ENCODE measurements at places on chromosomes 13 and 19.

- no peak for DNase-seq
These were observed 1.4 kb downstream of the SLC1A6 start for GRCh38 chr19:14978161-14978776.

GRCh38 chr19:4044990-4045465 lies 21.7 kb downstream of the ZBTB7A start:
- DNase-seq: no peak

DNA sequence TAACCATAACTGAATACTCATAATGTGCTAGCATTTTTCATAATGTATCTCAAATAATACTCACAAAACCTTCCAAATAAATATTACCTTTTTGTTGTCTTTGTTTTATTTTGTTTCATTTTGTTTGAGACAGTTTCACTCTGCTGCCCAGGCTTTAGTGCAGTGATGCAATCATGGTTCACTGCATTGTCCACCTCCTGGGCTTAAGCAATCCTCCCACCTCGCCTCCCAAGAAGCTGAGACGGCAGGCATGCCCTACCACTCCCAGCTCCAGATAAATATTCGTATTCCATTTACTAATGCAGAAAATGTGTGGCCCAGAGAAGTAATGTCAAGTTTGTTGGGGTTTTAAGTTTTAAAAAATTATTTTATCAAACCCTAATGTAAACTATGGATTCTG lies 739.1 kb downstream of the GPC5 start:
- DNase-seq: no peak

- no peak for DNase-seq
These were observed 91.7 kb downstream of the GADD45B start for GRCh38 chr19:2567580-2567979.

- no peak for DNase-seq
These were observed 275.3 kb downstream of the COG6 start for GRCh38 chr13:39930544-39931444.

DNA sequence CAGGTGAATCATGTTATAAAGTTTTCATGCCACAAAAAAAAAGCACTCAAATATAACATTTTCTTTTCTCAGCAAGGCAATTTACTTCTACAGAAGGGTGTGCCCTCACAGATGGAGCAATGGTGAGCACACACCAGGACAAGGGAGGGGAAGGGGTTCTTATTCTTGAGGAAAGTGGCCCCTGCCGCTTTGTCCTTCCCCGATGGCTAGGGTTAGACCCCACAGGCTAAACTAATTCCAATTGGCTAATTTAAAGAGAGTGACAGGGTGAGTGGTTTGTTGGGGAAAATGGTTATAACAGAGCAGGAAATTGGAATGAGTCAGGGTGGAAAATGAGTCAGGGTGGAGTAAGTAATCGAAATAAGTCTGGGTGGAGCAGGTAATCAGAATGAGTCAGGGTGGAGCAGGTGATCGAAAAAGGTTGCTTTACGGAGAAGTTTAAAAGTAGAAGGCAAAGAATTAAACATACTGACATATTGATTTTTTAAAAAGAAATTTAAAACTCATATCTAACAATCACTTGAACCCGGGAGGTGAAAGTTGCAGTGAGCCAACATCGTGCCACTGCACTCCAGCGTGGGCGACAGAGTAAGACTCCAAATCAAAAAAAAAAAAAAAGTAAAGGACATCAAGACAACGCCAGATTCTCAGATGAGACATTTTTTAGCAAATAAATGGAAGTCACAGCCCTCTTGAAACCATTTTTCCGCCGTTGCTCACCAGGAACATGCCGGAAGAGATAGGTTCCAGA lies 813 bp downstream of the ZNF562 start:
- no peak for DNase-seq

- DNase-seq: no peak
These were observed 5.7 kb downstream of the FGF9 start for GRCh38 chr13:21676611-21677021.

DNA sequence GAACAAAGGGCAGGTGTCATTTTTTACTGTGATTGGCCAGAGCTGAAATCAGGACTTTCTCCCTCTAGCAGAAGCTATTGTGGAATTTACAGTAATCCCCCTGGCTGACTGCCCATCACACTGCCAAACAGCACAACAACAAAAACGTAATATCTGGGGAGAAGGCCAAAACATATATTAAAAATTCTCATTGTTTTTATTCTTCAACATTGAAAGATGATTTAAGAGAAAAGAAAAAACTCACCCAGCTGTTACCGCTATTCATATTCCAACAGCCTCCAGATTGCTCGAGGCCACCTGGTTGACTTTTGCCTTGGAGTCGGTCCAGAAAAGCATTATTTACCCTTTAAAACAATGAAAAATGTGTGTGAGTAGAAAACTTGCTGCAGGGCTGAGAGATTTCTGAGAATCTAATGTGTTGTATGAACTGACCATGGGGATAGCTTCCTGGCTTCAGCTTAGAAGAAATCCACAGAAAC lies 97.2 kb downstream of the EPSTI1 start:
- peak; percentile 60 for DNase-seq

- DNase-seq: no peak
These were observed 820 bp upstream of the REXO1 start for GRCh38 chr19:1849132-1849474.

- DNase-seq: no peak
These were observed 25.6 kb downstream of the EPS15L1 start for GRCh38 chr19:16446108-16446723.

DNA sequence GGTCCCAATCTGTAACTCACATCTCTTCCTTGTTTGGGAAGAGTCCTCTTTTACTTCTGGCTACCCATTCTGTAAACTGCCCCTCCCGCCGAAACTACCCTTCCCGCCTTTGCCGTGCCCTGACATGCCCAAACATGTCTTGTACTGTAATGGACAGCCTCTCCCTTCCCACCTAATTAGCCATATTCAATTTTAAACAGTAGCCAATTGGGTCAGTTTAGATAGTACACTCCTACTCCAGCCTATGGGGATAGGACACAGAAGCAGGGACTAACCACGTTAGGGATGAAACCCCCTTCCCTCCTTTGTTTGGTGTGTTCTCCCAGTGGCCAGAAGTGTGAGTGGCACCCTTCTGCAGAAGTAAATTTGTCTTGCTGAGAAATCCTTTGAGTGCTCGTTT lies 34.2 kb downstream of the SACS start:
- no peak for DNase-seq

GRCh38 chr19:9324584-9324962 lies 594 bp downstream of the ZNF559 start:
- DNase-seq: no peak

DNA sequence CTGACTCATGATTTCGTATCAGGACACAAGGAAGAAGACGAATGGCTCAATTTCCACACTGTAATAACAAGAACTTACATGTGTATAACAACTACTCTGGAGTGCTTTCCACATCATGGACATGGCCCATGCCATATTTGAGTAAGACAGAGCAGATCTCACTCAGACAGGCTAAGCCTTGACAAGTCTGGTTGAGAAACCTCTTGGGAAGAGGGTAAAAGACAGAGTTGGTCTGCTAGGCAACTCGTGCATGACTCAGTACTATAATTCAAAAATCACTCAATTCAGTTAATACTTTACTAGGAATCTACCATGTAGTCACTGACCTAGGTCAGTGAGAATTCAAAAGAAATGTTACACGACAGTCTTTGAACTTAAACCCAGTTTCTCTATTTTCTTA lies 5.7 kb upstream of the THSD1 start:
- peak; percentile 33 for DNase-seq

DNA sequence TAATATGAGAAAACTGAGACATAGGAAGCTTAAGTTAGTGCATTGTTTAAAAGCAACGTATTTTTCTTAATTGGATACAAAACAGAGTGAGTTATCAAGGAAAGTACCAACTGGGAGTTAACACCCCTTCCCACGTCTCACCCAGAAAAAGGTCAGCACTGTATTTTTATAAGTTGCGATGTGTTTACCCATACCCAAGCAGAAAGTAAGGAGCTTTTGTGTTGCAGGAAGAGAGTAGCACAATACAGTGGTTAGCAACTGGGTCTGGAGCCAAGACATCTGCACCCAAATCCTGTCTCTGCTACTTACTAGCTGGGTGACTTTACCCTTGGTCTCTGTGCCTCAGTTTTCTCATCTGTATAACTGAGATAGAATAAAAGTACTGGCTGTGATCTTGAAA lies 34.3 kb downstream of the FAM216B start:
- DNase-seq: no peak

GRCh38 chr19:47266401-47266941 lies 8.2 kb upstream of the INAFM1 start:
- no peak for DNase-seq

- no peak for DNase-seq
These were observed 2.8 kb downstream of the GRIN2D start for GRCh38 chr19:48396016-48396823.

DNA sequence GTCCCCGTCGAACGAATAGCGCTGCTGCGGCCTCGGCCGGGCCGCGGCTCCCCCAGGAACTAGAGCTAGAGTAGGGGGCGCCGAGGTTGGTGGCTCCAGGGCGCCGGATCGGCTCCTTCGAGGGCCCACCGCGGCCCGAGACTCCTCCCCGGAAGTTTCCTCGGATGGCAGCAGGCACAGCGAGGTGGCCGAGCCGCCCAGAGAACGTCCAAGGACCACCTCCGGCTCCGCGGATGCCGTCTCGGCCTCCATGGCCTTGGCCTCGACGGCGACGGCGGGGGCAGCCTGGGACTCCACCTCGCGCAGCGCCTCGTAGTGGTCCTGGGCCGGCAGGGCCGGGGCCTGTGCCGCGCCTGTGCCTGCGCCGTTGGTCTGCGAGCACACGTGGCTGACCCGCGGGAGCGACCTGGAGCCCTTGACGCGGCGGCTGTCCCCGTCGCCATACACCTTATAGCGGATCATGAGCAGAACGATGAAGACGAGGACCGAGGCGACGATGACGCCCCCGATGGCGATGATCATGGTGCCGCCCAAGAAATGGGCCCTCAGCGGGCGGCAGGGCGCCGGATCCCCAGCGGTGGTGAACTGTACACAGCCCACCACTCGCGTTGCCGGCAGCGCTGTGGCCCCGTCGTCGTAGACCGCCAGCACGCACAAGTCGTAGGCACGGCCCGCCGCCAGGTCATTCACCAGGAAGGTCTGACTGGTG lies 11.8 kb downstream of the IFNL1 start:
- DNase-seq: no peak

DNA sequence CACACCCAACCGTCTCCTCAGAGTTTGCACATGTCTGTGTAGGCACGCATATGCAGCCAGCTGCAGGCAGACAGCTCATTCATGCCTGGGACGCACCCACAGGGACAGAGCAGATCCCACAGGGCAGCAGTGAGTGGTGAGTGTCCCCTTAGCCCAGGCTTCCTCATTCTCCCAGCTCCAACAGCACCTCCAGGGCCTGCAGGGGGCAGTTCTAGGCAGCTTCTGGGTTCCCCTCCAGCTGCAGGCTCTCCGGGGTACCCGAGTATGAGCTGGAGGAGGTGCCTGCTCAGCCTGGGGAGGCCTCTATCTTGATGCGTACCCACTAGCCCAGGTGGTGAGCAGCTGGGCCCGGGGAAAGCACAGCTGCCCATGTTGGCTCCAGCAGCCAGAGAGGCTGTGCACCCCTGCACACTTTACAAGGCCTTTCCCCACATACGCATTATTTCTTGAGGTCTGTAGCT lies 1.3 kb upstream of the SHANK1 start:
- no peak for DNase-seq

- no peak for DNase-seq
These were observed 102.7 kb downstream of the LMO7 start for GRCh38 chr13:75738841-75739240.

Data from fibroblast of skin of left biceps (primary cell).